CD4-positive, alpha-beta T cell (primary cell): ENCODE measurements at places on chromosomes 3 and 15. TPM values are rescaled to one million over a fixed set of nuclear protein-coding genes. Genes with fewer than 3 reads are reported as not detected.

GOLGA6L10 gene
- total RNA-seq: 0.93 TPM

GRCh38 chr3:46162975-46163555 is 45.0 kb downstream of the CCR1 start:
- no peaks in the 10 kb centered on the region for H3K36me3 ChIP-seq
- no peaks in the 10 kb centered on the region for H3K4me1 ChIP-seq
- DNase-seq: no peak
- no peak overlapping the region for H3K4me3 ChIP-seq
- H3K27ac ChIP-seq: no peak overlapping the region

- H3K27me3 ChIP-seq: no peaks in the 10 kb centered on the region
- no peaks in the 10 kb centered on the region for H3K36me3 ChIP-seq
- no peak overlapping the region for H3K27ac ChIP-seq
- H3K4me1 ChIP-seq: no peaks in the 10 kb centered on the region
Measured at GRCh38 chr15:81567924-81568323, 193.9 kb upstream of the TMC3 start.

- H3K27ac ChIP-seq: no peak overlapping the region
- no peaks in the 10 kb centered on the region for H3K36me3 ChIP-seq
- DNase-seq: no peak
- peaks cover 5% of the 10 kb centered on the region for H3K4me1 ChIP-seq
- H3K4me3 ChIP-seq: no peak overlapping the region
Measured at GRCh38 chr3:40624189-40624769, 99.5 kb downstream of the ZNF621 start.

GRCh38 chr15:89806210-89806558 is 8.5 kb downstream of the ANPEP start:
- DNase-seq: no peak
- H3K27me3 ChIP-seq: peaks cover 2% of the 10 kb centered on the region
- no peak overlapping the region for H3K4me3 ChIP-seq
- no peak overlapping the region for H3K27ac ChIP-seq
- no peaks in the 10 kb centered on the region for H3K4me1 ChIP-seq
- no peaks in the 10 kb centered on the region for H3K36me3 ChIP-seq

GRCh38 chr15:57554812-57555179 is 36.9 kb upstream of the MYZAP start:
- DNase-seq: no peak
- no peak overlapping the region for H3K4me3 ChIP-seq
- H3K27me3 ChIP-seq: peaks cover 2% of the 10 kb centered on the region

- no peak for DNase-seq
- H3K27ac ChIP-seq: no peak overlapping the region
- H3K27me3 ChIP-seq: peaks cover 2% of the 10 kb centered on the region
- H3K36me3 ChIP-seq: no peaks in the 10 kb centered on the region
- H3K4me3 ChIP-seq: no peak overlapping the region
Measured at GRCh38 chr3:42340466-42340865, 69.9 kb downstream of the LYZL4 start.

LMAN1L gene
- 0.56 TPM for total RNA-seq

- peak overlapping the region; percentile 86 for H3K27ac ChIP-seq
- H3K4me1 ChIP-seq: peaks cover 16% of the 10 kb centered on the region
- no peaks in the 10 kb centered on the region for H3K36me3 ChIP-seq
- H3K4me3 ChIP-seq: peak overlapping the region; percentile 80
- no peaks in the 10 kb centered on the region for H3K27me3 ChIP-seq
Measured at GRCh38 chr15:79897380-79897678, 515 bp upstream of the MTHFS start.

DNA sequence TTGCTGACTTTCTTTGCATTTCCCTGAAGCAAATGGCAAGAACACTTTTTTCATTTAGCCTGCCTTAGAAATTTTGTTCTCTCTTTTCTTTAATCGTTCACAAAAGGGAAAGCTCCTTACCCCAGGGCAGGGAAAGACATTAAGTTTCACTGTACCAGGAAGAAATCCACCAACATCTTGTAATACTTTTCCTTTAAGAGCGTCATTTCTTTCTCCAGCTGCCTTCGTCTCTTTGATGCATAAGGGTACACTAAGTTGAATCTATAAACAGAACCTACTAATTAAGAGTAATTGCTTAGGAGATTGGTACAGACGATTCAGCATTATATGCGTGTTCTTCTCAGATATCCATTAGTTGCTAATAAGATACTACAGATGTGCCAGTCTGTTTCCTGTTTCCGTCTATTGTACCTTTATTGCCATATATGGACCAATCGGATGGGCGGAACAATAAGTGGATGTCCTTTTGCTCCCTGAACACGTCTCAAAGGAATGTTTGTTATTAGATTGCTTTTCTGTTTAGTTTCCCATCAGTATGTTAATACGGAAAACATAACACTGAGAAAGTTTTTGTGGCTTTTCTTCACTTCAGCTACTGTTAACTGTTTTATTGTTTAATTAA is 276.7 kb upstream of the RARB start:
- no peaks in the 10 kb centered on the region for H3K36me3 ChIP-seq
- no peak overlapping the region for H3K4me3 ChIP-seq
- no peaks in the 10 kb centered on the region for H3K27me3 ChIP-seq
- H3K4me1 ChIP-seq: no peaks in the 10 kb centered on the region
- no peak overlapping the region for H3K27ac ChIP-seq
- DNase-seq: no peak

LDHAL6B gene
- not detected for total RNA-seq
